SJSA1 (cell line): ENCODE measurements at places on chromosomes 2 and 18.

DNA sequence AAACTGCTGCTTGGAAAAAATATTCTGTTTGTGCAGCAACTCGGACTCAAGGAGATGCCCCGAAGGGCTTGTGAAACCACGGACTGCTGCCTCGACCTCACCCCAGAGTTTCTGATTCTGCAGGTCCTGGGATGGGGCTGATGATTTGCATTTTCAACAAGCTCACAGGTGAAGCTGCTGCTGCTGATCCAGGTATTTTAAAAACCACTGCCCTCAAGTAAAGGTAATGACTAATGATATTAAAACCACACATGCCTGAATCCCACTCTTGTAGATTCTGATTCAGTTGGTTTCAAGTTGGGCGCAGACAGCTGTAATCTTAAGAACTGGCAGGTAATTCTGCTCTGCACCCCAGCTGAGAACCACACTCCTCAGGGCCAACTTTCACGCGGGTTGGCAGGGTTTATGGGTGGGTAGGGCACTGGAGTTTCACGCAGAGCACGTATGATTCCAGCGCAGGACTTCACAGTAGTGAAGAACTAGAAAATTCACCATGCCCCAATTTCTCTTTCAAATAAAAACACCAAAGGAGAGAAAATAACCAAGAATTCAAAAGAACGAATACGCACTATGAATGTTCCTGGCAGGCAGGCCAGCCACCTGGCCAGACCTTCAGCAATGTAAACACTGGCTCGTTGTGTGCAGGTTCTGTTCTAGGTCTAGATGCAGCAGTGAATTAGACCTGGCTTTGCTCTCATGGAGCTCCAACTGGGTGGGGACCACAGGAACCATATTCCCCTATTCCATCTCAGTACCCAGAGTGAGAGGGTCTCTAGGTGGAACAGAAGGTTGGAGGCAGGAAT, 74.6 kb upstream of the ZFP36L2 start:
- DNase-seq, result no peak

- no peak for DNase-seq
Measured at GRCh38 chr2:187718092-187718491, 163.9 kb upstream of the TFPI start.

DNA sequence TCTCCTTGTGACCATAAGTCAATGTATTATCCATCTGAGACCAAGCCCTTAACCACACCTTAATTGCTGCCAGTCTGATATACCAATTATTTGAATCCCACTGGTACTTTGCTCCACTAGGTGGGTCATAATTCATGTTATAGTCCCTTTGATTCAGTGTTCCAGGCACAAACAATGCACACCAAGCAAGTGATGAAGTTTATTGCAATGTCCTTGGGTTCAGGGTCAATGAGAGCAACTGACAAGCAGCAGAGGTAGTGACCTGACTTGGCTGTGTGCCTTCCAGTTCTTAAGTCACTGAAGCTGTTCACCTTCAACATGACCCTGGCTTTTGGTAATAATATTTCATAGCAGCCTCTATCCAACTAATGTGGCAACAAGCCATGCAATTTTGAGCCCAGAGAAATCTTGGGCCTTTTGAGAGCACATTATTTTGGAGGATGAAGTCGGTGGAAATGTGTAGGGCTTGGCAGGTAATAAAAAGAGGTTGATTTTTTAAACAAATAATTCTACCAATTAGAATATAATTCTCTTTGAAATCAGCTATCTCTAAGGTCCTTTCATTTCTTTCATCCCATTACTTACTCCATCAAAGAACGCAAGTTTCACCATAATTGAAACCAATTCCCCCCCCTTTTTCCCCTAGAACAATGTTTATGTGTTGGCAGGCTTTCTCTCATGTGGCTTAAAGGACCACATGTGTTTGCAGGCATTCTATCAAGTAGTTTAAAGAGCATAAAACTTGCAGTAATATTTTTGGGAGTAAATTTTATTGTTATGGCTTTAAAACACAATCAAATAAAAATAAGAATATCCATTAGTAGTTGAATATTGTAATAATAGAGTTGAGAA, 3.1 kb upstream of the CPO start:
- DNase-seq, result no peak

DNA sequence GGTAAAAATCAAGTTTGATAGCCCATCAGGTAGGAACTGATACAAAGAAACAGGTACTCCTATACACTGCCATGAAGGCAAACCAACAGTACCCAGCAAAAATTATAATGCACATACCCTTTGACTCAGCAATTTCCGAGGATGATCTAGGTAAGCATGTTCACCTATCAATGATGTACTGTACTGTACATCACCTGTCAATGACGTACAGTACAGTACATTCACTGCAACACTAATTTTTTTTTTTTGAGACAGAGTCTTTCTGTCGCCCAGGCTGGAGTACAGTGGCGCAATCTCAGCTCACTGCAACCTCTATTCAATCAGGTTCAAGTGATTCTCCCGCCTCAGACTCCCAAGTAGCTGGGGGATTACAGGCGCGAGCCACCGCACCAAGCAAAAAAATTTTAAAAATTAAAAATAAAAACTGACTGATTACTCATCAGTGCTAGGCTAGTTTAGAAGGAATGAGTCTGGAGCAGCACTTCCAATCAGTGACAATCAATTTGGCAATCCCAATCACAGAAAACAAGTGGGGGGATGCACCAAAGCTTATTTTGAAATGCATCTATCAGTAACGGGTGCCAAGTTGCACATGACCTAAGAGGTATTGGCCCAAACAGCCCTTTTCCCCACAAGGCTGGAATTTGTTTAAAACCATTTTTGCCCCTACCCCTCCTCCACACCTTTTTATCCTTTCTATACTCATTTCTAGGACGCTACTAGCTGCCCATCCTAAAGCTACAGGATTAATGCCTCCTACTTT, 8.2 kb downstream of the SRSF7 start:
- DNase-seq, result no peak

- DNase-seq, result peak; percentile 40
Measured at GRCh38 chr2:205034034-205034433, 488.8 kb downstream of the PARD3B start.

DNA sequence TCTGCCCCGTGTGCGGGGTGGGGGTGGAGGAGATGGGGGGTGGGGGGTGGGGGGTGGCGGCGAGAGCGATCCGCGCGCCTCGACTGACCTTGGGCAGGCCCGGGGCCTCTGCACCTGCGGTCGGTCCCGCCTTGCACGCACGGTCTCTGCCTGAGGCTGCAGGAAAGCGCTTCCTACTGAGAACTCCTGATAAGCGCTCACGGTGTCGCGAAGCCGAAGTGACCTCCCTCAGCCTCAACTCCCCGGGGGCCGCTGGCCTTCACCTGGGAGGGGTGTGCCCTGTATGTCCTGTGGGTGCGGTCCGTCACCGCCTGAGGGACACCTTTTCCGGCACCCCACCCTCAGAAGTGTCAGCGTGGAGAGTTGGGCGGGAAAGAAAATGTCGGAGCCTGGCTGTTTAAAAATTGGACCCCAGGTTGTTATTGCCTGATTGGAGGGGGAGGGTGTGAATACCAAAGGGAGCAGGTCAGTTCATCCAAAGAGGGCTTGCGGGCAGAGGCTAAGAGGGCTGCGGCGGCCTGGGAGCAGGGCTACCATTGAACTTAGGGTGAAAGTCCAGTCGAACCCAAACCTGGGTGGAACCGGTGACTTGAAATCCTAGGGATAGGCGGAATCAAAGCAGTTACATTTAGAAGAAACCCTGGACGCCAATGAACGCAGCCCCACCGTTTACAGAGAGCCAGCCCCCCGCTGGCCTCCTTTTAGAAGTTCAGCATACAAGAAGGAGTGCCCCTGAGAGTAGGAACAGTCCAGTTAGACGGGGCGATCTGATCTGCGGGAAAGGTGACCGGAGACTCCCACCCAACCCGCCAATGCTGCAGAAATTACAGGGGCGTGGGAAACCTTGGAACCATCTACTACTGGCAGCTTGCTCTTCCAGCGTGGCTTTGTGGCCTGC, 1.2 kb downstream of the MAL start:
- DNase-seq, result no peak

GRCh38 chr18:58639751-58640427, 11.0 kb upstream of the ALPK2 start:
- no peak for DNase-seq

- peak; percentile 2 for DNase-seq
Measured at GRCh38 chr18:76412818-76413565, 82.0 kb downstream of the ZNF516 start.

GRCh38 chr2:215933151-215933550, 80.2 kb downstream of the MREG start:
- DNase-seq, result no peak

DNA sequence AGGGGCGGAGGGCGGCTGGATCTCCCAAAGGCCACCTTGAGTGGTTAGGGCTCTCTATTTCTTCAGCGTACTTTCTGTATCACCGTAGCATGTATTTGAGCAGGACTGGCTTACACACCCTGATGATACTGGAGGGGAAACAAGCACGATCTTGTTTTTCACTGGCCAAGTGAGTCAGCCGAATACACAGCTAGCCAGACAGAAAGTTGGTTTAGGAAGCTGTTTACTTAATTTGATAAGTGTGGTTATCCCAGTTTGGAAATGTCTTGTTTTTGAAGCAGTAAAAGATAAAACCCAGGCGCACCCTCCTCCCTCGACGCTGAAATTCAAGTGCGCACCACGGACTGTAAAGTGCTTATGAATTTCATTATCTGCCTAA, 582 bp downstream of the RIOK3 start:
- peak; percentile 33 for DNase-seq

- DNase-seq, result no peak
Measured at GRCh38 chr2:233058717-233059546, 1.2 kb upstream of the INPP5D start.

DNA sequence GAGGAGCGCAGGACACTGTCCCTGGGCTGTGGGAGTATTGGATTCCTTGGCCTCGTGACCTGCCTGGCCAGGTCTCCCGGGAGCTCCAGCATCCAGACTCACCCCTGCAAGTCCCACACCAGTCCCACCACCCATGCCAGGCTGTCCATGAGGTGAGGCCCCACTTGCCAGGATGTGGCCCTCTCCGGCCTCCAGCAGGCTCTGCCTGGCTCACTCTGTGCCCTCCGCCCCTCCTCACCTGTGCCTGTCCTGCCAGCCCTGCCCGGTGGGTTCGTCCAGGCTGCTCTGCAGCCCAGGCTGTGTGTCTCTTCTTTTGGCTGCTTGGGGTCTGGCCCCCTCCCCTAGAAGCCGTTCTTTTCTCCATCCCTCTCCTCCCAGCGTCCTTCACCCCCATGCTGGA, 436.8 kb upstream of the MYT1L start:
- no peak for DNase-seq

DNA sequence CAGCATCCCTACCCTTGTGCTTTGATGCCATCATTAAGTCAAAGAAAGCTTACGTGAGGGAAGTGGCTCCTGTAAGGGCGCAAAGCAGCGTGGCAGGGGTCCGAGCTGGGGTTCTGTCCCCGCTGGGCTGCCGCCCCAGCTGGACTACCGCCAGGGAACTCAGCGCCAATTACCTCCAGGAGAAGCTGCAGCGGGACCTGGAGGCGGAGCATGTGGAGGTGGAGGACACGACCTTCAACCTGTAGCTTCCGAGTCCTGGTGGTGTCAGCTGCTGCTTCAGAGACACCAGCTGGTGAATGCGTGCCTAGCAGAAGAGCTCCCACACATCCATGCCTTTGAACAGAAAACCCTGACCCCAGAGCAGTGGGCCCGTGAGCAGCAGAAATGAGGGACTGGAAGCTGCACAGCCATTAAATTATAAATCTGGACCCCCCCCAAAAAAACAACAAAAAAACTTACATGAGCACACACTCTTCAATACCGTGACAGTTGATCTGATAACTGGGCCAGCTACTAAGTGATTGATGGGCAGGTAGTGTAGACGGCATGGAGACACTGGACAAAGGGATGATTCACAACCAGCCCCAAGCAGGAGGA, 20.1 kb upstream of the YES1 start:
- no peak for DNase-seq

- no peak for DNase-seq
Measured at GRCh38 chr18:58806826-58807714, 57.6 kb upstream of the ZNF532 start.

DNA sequence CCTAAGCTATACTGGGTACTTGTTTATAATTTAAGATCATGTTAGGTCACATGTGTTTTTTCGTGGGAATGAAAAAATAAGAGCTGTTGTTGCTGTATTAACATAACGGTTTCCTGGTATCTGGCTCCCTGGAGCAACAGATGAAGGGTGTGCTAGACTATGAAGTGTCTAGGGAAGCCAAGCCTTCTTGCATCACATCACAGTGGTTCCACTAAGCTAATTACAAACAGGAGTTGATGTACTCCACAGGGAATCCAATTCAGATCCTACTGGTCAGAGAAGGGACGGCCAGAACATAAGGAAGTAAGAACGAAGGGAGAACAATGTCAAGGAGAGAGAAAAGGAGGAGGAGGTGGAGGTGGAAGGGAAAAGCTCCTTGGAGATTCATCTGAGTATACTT, 193.0 kb upstream of the CYP26B1 start:
- no peak for DNase-seq

- DNase-seq, result peak; percentile 48
Measured at GRCh38 chr2:112259509-112260294, 4.9 kb upstream of the ZC3H8 start.

- no peak for DNase-seq
Measured at GRCh38 chr18:3255611-3256165, 6.2 kb upstream of the MYL12B start.

DNA sequence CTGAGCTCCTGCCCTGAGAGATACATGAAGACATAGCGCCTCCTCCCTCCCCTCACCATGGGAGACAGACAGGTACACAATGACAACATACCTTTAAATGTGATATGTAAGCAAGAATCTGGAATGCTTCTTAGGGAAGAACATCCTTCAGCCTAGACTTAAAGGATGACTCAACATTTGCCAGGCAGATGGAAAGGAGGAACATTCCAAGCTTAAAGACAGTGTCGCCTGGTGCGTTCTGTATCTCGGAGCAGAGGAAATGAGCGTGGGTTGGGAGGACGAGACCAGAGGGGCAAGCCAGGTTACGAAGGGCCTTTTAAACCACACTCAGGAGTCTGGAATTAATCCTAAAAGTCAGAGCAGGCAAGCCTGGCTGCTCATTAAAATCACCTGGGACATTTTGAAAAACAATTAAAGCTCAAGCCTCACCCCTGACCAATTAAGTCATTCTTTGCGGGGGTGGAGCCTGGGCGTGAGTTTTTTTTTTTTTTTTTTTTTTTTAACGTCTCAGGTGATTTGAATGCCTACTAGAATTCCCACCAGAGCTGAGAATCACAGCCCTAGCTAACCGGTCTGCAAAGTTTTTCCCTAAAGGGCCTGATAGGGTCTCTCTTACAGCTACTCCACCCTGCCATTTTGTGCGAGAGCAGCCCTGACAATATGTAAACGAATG, 131.2 kb upstream of the SEC11C start:
- DNase-seq, result peak; percentile 44

- no peak for DNase-seq
Measured at GRCh38 chr2:34738691-34739090, 1139.6 kb upstream of the FAM98A start.
